Lung (tissue), 17 donors: ENCODE measurements at places on chromosomes 4 and X. TPM values are rescaled to one million over a fixed set of nuclear protein-coding genes. Genes with fewer than 3 reads are reported as not detected.

GRCh38 chrX:141214196-141214595, 28.1 kb downstream of the SPANXC start:
- no peaks in the 10 kb centered on the region for H3K36me3 ChIP-seq
- H3K4me3 ChIP-seq: no peak overlapping the region
- H3K27me3 ChIP-seq: no peaks in the 10 kb centered on the region
- H3K27ac ChIP-seq: no peak overlapping the region
- no peaks in the 10 kb centered on the region for H3K4me1 ChIP-seq
- no peak for DNase-seq

GRCh38 chr4:77880784-77881183, 18.2 kb downstream of the MRPL1 start:
- H3K36me3 ChIP-seq: no peaks in the 10 kb centered on the region
- no peak overlapping the region for H3K27ac ChIP-seq
- no peaks in the 10 kb centered on the region for H3K27me3 ChIP-seq
- no peak overlapping the region for H3K4me3 ChIP-seq
- no peak for DNase-seq

DNA sequence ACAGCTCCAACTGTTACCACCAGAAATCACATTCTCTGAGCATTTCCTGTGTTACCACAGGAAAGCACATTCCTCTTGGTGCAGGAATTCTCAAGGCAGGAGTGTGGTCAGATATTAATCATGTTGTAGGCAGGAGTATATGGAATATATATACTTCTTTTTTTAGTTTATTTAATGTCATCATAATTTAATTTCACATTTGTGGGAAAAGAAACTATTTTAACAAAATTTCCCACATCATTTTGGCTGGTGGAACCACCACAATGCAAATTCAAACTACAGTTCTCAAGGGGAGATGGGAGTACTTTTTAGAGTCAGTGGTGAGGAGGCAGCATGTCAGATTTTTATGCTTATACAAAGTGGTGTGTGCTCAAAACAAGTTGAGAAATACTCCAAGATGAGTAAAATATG, 139.0 kb downstream of the ATP10D start:
- no peak overlapping the region for H3K4me3 ChIP-seq
- no peaks in the 10 kb centered on the region for H3K36me3 ChIP-seq
- H3K27ac ChIP-seq: no peak overlapping the region
- no peaks in the 10 kb centered on the region for H3K4me1 ChIP-seq

- no peaks in the 10 kb centered on the region for H3K4me1 ChIP-seq
- no peak for DNase-seq
- no peak overlapping the region for H3K4me3 ChIP-seq
- no peak overlapping the region for H3K27ac ChIP-seq
Measured at GRCh38 chrX:75603833-75604232, 81.0 kb upstream of the ZDHHC15 start.

- H3K27me3 ChIP-seq: peaks cover 2% of the 10 kb centered on the region
- no peak for DNase-seq
- H3K4me3 ChIP-seq: no peak overlapping the region
Measured at GRCh38 chrX:88940904-88941303, 193.9 kb downstream of the CPXCR1 start.

DNA sequence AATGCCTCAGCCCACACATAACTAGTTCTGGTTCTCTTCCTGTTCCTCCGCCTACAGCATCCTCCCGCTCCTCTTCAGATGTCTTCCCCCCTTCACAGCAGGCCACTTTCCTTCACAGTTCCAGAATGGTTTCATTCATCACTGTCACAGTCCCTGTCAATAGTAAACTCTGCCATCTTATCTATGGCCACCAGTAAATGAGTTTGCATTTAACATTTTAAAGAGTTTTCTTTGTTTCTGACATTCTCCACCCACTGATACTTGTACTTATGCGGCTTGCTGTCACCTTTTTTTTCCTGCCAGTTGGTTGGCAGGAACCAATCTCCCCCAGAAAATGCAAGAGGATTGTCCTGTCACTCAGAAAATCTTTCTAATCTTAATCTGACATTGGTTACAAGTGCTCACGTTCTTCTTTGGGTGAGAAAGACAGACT, 114.1 kb downstream of the GLUD2 start:
- H3K27ac ChIP-seq: no peak overlapping the region
- H3K27me3 ChIP-seq: no peaks in the 10 kb centered on the region
- H3K4me3 ChIP-seq: no peak overlapping the region
- no peak for DNase-seq
- no peaks in the 10 kb centered on the region for H3K36me3 ChIP-seq

DNA sequence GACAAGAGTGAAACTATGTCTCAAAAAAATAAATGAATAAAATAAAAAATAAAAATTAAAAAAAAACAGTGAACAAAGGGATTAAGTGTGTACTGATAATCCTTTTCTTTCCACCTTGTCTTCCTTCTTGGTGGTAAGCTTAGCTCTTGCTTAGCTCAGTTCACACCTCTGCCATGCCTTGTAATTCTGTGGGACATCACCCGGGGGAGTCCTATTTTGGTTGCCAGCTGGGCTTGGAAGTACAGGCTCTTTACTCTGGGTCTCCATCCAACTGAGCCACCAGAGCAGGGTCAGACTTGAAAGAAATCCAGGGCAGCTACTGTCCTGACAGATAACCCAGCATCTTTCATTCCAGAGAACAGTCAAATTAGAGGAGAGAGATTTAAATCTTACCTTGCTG, 204.2 kb upstream of the TEX13A start:
- H3K27me3 ChIP-seq: no peaks in the 10 kb centered on the region
- no peak overlapping the region for H3K27ac ChIP-seq
- DNase-seq: no peak
- H3K36me3 ChIP-seq: no peaks in the 10 kb centered on the region
- no peak overlapping the region for H3K4me3 ChIP-seq

DNA sequence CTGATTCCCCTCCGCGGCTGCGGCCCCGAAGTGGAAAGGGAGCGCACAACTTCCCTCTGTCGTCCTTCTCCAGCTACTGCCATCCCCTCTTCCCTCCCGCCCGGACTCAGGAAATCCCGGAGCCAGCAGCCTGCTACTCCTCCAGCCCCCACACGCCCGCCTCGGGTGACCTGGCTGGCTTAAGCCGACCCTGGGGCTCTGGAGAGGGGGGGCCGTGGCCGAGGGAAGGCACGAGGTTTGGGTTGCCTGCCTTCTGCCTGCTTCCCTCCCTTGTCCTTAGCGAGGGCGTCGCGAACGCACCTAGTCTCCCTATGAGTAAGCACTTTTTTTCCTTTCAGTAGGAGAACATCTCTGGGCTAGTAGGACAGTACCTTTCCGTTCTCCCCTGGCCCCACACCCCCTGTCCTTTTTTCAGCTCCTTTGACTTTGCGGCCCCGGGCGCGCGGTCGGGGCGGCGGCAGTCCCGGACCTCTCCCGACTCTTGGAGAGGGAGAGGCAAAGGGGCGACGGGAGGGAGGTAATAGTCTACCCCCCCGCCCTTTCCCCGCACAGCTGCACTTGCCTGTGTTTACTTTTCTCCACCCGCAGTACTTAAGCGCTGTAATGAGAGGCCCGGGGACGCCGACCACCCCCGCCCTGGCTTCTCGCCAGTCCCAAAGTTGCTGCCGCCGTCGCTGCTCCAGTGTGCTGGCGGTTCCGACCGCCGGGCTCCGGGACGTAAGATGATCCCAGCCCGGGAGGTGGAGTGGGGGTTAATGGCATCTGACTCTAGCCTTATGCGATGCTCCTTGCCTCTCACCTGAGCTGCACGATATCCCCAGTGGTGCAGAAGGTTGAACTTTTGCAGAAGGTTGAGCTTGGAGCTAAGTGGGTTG, 868 bp downstream of the PLS3 start:
- H3K27ac ChIP-seq: peak overlapping the region; percentile 77
- DNase-seq: peak; percentile 64
- peaks cover 58% of the 10 kb centered on the region for H3K27me3 ChIP-seq
- peak overlapping the region; percentile 68 for H3K4me3 ChIP-seq

DNA sequence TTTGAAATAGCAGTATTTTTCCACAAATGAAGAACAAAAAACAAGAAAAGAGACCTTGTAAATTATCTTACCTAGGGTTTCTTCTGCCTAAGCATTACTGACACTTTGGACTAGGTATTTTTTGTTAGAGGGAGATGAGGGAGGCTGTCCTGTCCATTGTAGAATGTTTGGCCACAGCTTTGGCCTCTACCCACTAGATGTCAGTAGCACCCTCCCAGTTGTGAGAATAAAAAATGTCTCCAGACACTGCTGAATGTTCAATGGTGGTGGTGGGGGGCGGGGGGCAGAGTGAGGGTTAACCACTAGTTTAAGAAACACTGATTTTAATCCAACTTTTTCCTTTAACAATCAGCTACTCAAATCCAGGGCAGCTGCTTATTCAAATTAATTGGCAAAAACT, 25.8 kb downstream of the OTUD4 start:
- H3K27ac ChIP-seq: no peak overlapping the region
- DNase-seq: no peak
- H3K4me1 ChIP-seq: no peaks in the 10 kb centered on the region
- H3K36me3 ChIP-seq: peaks cover 9% of the 10 kb centered on the region
- H3K27me3 ChIP-seq: no peaks in the 10 kb centered on the region

- no peak overlapping the region for H3K27ac ChIP-seq
- no peak for DNase-seq
- no peaks in the 10 kb centered on the region for H3K36me3 ChIP-seq
- no peak overlapping the region for H3K4me3 ChIP-seq
- H3K27me3 ChIP-seq: no peaks in the 10 kb centered on the region
- H3K4me1 ChIP-seq: peaks cover 2% of the 10 kb centered on the region
Measured at GRCh38 chrX:123475068-123475724, 257.7 kb downstream of the THOC2 start.

GRCh38 chr4:22414833-22415232, 101.0 kb downstream of the ADGRA3 start:
- no peaks in the 10 kb centered on the region for H3K36me3 ChIP-seq
- no peaks in the 10 kb centered on the region for H3K27me3 ChIP-seq
- no peaks in the 10 kb centered on the region for H3K4me1 ChIP-seq
- H3K4me3 ChIP-seq: no peak overlapping the region
- DNase-seq: no peak

GRCh38 chrX:11446949-11447348, 153.7 kb downstream of the AMELX start:
- H3K27me3 ChIP-seq: peaks cover 15% of the 10 kb centered on the region
- no peaks in the 10 kb centered on the region for H3K4me1 ChIP-seq
- DNase-seq: no peak
- no peaks in the 10 kb centered on the region for H3K36me3 ChIP-seq
- no peak overlapping the region for H3K27ac ChIP-seq

- no peaks in the 10 kb centered on the region for H3K4me1 ChIP-seq
- DNase-seq: no peak
- H3K36me3 ChIP-seq: no peaks in the 10 kb centered on the region
- no peaks in the 10 kb centered on the region for H3K27me3 ChIP-seq
- H3K27ac ChIP-seq: no peak overlapping the region
Measured at GRCh38 chrX:31279359-31279758, 207.5 kb upstream of the FTHL17 start.

DNA sequence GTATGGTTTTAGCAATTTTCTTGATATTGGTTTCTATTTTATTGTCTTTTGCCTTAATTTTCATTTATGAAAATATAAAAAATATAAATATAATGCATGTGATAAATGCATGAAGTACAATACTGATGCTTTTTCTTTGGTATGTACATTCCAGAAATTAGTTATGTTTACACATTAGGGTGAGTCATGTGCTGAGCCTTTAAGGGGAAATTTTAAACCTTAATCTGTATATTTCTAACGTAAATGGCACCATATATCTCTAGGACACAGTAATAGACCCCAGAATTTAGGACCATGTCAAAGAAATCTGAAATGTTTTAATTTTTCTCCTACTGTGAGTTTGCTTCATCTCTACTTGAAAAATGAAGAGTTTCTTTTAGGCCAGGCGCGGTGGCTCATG, 117.8 kb upstream of the SPRY1 start:
- no peaks in the 10 kb centered on the region for H3K4me1 ChIP-seq
- no peaks in the 10 kb centered on the region for H3K36me3 ChIP-seq
- no peak overlapping the region for H3K4me3 ChIP-seq
- H3K27me3 ChIP-seq: no peaks in the 10 kb centered on the region

- no peaks in the 10 kb centered on the region for H3K4me1 ChIP-seq
- no peaks in the 10 kb centered on the region for H3K36me3 ChIP-seq
- H3K27ac ChIP-seq: no peak overlapping the region
- peak; percentile 2 for DNase-seq
Measured at GRCh38 chr4:118113220-118113619, 78.9 kb downstream of the NDST3 start.

- no peaks in the 10 kb centered on the region for H3K36me3 ChIP-seq
- no peaks in the 10 kb centered on the region for H3K27me3 ChIP-seq
- DNase-seq: peak; percentile 54
- no peak overlapping the region for H3K27ac ChIP-seq
- no peak overlapping the region for H3K4me3 ChIP-seq
Measured at GRCh38 chr4:17780501-17781299, 721 bp downstream of the FAM184B start.

DNA sequence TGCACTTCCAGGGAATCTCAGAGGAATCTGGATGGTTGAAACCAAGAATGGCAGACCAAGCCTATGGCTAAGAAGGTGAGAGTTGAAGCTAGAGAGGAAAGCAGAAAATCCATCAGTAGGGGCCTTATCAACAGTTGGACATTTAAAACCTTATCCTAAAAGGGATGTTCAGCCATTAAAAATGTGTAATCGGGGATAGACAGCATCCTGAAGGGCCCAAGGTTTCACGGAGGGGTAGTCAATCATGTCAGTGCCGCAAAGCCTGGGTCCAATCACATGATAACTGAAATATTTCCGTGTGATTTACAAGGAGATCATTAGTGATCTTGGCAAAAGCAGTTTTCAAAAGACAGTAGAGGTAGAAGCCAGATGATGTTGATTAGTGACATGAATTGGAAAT, 61.9 kb upstream of the ELOVL6 start:
- H3K27me3 ChIP-seq: no peaks in the 10 kb centered on the region
- H3K27ac ChIP-seq: no peak overlapping the region
- no peaks in the 10 kb centered on the region for H3K36me3 ChIP-seq
- H3K4me1 ChIP-seq: no peaks in the 10 kb centered on the region

- H3K27ac ChIP-seq: no peak overlapping the region
- no peaks in the 10 kb centered on the region for H3K27me3 ChIP-seq
- no peaks in the 10 kb centered on the region for H3K36me3 ChIP-seq
- H3K4me1 ChIP-seq: no peaks in the 10 kb centered on the region
- no peak overlapping the region for H3K4me3 ChIP-seq
- DNase-seq: no peak
Measured at GRCh38 chr4:174352061-174352819, 68.5 kb downstream of the CEP44 start.

GRCh38 chr4:7006411-7006810, 36.8 kb upstream of the TADA2B start:
- H3K27ac ChIP-seq: no peak overlapping the region
- no peak overlapping the region for H3K4me3 ChIP-seq
- DNase-seq: no peak
- H3K4me1 ChIP-seq: no peaks in the 10 kb centered on the region
- no peaks in the 10 kb centered on the region for H3K27me3 ChIP-seq
- peaks cover 37% of the 10 kb centered on the region for H3K36me3 ChIP-seq

Gene DCLK2
- total RNA-seq: 3.6 TPM

Gene WNK3
- total RNA-seq: 1.4 TPM

Gene MID2
- total RNA-seq: 44.1 TPM

Gene JADE3
- 13.9 TPM for total RNA-seq

Gene SLC25A31
- not detected for total RNA-seq

Gene PYURF
- 63.7 TPM for total RNA-seq

Gene MAGEB17
- not detected for total RNA-seq

Gene GAGE2A
- total RNA-seq: not detected

Gene CT45A6
- total RNA-seq: not detected

Gene GAB3
- total RNA-seq: 12.8 TPM

Gene NOX1
- total RNA-seq: not detected
